ENCODE measurements at places on chromosomes 6 and 20. TPM values are rescaled to one million over a fixed set of nuclear protein-coding genes. Genes with fewer than 3 reads are reported as not detected.
A peak's percentile ranks its signal among the peaks of the same experiment; 100 is the strongest.

DNA sequence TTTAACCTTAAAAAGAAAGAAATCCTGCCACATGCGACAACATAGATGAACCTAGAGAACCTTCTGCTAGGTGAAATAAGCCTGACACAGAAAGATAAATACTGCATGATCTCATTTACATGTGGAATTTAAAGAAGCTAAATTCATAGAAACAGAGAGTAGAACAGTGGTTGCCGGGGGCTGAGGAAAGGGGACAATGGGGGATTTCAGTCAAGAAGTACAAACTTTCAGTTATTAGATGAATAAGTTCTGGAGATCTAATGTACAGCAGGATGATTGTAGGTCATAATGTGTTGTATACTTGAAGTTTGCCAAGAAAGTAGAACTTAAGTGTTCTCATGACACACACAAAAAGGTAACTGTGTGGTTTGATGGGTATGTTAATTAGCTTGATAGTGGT lies 204.3 kb upstream of the PRSS16 start:
- DNase-seq: no peak

- no peak for DNase-seq
These were observed 18.4 kb downstream of the C6orf89 start for GRCh38 chr6:36904114-36904513.

- DNase-seq: no peak
These were observed 88.8 kb upstream of the EZR start for GRCh38 chr6:158907931-158908330.

DNA sequence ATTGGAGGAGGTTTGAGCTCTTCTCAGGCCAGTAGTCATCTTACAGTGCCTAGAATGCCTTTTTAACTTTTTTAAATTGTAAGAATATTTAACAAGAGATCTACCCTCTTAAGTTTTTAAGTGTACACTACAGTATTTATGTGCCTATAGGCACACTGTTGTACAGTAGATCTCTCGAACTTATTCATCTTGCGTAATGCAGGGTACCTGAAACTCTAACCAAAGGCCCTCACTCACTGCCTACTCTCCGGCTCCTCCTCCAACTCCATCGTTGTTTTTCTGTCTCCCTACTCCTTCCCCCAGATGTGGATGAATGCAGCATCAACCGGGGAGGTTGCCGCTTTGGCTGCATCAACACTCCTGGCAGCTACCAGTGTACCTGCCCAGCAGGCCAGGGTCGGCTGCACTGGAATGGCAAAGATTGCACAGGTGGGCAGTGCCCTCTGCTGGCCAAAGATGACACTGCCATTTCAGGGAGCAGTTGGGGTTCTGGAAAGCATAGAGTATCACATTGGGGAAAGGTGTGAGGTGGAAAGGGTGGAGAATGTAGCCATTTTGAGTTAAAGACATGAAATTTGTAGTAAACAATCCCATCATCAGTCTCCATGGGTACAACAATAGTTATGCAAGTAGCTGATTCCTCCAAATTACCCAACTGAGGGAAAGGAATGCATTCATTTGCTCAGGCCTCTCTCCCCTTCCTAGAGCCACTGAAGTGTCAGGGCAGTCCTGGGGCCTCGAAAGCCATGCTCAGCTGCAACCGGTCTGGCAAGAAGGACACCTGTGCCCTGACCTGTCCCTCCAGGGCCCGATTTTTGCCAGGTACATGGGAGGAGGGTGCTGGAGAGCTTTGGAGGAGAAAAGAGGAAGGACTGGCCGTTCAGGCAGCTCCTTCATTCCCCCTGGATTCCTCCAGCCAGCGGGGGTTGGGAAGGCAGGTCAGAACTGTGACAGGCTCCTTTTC lies 18.4 kb upstream of the ZNF76 start:
- DNase-seq: peak; percentile 44

DNA sequence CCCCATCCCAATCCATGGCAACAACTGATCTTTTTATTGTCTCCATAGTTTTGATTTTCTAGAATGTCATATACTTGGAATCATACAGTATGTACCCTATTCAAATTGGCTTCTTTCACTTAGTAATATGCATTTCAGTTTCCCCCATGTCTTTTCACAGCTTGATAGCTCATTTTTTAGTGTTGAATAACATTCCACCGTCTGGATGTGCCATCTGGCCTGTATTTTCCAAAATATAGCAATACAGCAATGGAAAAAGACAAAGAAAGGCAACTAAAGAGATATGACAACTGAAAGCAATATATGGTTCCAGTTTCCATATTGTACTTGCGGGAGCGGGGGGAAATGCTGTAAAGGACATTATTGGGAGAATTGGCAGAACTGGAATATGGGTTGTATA lies 166.4 kb upstream of the NT5E start:
- DNase-seq: no peak

GRCh38 chr6:131103901-131104300 lies 31.4 kb upstream of the AKAP7 start:
- no peak for DNase-seq

DNA sequence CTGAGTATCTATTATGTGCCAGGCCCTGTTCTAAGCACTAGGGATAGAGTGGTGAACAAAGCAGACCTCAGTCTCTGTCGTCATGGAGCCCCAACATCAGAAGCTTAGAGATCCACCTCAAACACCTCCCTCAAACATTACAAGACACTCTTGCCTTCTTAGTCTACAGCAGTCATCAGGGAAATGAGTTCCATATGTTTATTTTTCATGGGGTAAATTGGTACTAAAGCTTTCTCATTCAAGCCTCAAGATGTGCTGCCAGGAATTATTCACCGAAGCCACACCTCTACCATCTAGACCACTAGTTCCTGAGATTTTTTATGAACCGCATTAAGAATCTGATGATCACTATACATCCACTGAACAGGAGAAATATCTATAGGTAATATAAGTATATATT lies 59.0 kb upstream of the TFB1M start:
- peak; percentile 17 for DNase-seq

- DNase-seq: peak; percentile 65
These were observed 38.0 kb downstream of the PIM1 start for GRCh38 chr6:37207903-37208456.

DNA sequence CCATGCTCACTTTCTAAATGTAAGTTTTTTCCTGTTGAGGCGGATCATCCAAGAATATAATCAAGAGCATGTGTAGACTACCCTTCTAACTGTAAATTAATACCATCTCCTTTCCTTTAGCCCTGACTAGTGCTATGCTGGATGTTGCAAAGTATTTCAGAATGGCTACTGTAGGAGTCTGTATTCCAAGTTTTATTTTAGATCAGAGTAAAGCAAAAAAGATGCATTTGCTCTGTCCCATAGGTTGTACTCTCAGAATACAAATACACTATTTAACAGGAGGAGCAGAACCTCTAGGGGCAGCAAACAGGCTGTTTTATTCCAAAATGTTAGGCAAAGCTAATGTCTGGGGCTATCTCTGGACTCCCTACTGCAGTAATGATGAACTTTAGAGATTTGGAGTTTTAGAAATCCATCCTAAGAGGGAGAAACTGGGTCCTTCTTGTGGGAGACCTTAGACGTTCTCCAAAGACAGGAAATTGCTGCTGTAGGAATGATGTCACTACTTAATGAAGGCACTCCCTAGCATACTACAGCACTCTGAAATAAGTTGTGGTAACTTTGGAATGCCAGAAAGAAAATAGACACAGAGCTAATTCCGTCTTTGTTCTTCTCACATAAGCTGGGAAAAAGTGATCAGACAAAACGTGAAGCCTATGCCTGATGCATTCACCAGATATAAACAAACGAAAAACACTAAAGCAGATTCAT lies 392.4 kb upstream of the HS3ST5 start:
- DNase-seq: peak; percentile 5

DNA sequence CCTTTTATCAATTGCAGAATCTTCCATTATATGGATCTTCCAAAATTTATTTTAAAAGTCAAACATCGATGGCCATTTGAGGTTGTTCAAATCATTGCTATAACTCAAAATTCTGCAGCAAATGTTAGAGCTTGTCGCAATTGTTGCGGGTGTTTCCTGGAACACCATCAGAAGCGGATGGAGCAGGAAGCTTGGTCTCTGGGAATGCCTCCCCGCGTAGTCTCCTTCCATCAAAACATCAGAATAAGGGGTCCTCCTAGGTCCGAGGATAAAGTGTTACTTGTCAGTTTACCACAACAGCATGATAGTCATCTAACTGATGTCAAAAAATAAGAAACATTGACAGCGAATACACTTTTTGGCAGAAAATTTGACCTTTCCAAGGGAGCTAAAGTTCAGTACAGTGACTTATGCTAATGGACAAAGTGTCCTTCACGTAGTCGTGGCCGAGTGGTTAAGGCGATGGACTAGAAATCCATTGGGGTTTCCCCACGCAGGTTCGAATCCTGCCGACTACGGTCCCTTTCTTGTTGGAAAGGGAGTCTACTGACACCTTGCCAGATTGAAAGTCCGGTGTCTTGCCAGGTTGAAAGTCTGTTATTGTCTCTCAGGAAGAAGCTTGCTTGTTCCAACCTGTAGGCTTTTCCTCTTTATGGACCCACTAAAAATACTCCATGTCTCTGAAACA lies 59.0 kb upstream of the ZNF184 start:
- DNase-seq: no peak

DNA sequence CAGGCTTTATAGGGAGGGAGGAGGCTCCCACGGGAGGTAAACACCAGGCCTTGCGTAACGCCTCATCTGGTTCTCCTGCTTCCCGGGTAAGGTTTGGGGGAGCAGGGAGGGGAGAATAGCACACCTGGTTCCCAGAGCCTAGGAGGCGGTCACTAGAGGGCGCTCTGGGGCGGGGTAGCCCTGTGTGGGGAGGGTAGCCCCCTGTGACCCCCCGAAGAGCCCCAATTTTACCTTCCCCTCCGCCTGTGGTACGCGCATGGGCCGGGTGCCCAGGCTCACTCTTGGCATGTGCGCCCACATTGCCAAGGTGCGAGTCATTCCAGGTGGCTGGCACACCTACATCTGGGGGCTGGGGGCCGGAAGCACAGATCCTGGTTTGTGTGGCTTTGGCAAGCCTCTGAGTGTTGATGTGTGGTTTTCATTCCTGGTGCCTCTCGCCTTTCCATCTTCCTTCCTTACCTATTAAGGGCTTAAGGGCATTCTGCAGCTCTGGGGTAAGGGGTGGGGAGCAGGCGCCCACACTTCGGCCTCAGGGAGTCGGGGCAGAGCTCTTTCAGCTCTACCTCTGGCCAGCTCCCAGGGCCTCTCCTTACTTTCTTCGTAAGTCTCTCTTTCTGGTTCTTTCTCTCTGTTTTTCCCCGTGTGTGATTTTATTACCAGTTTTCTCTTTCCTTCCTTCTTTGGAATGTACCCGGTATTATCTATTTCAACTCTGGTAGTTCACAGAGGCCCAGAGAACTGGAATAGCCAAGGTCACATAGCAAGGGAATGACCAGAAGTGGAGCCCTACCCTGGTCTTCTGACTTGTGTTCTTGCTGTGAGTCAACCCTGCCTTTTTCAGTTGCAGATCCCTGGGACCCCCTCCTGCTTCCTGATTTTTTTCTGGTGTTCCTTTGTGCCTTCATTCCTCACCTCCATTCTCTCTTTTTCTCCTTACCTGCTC lies 492 bp upstream of the RNF39 start:
- no peak for DNase-seq

- peak; percentile 27 for DNase-seq
These were observed 592.8 kb upstream of the JAG1 start for GRCh38 chr20:11266571-11266970.

PTK6 gene
- total RNA-seq: 0.48 TPM

LPA gene
- total RNA-seq: not detected

SCRT2 gene
- total RNA-seq: not detected

CCN6 gene
- total RNA-seq: 0.24 TPM

LHFPL5 gene
- total RNA-seq: not detected

Data from RPMI7951 (cell line).